GM13977 (cell line): ENCODE measurements at places on chromosomes 4 and X.
A peak's percentile ranks its signal among the peaks of the same experiment; 100 is the strongest.

GRCh38 chr4:71487344-71487920, 148.6 kb downstream of the SLC4A4 start:
- DNase-seq = no peak

- no peak for DNase-seq
Observed at GRCh38 chr4:3781193-3781886, 15.2 kb downstream of the ADRA2C start.

- no peak for DNase-seq
Observed at GRCh38 chr4:25378437-25378743, 1.3 kb downstream of the ANAPC4 start.

DNA sequence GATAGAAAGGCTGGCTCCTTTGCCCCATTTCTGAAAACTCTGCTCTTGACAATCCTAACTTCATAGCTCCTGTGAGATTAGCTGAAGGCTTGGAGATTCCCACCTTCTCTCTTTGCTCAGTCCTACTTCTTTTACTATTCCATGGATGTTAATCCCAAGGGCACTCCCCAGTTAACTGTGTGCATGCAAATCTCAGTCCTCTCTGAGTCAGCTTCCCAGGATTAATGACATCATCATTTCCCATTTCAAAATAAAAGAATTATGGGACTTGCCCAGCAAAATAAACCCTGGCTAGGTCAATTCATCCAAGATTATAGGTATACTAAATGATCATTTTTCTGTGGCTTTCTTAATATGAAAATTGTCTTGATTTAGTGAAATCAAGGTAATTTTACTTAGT, 328.6 kb upstream of the NR3C2 start:
- no peak for DNase-seq

- no peak for DNase-seq
Observed at GRCh38 chr4:142960867-142961644, 115.0 kb upstream of the INPP4B start.

DNA sequence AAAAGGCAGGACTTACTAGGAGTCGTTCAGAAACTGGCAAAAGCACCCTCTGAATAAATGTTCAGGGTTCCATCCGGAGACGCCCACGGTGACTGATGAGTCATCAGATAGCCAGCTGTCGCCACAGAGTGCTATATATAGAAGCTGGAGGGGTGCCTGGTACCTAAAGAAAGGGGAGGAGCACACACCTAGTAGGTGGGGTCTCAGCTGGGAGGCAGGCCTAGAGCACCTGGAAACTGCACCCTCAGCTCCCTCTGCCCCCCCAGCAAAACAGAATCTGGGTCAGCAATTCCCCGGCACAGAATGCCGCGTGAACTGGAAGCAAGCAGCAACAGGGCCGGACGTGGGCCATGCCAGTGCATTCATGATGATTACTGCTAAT, 242.0 kb downstream of the BCOR start:
- peak; percentile 49 for DNase-seq

GRCh38 chr4:68581383-68582338, 5.5 kb upstream of the UGT2B17 start:
- no peak for DNase-seq

- DNase-seq = no peak
Observed at GRCh38 chr4:75841641-75842520, 60.4 kb downstream of the PPEF2 start.

GRCh38 chr4:182973511-182973911, 56.3 kb upstream of the DCTD start:
- no peak for DNase-seq

GRCh38 chrX:46328133-46328532, 217.1 kb downstream of the ZNF674 start:
- no peak for DNase-seq

GRCh38 chr4:152010710-152011079, 249.9 kb upstream of the GATB start:
- DNase-seq = no peak

GRCh38 chrX:150455215-150455608, 92.1 kb downstream of the MAMLD1 start:
- no peak for DNase-seq

- peak; percentile 13 for DNase-seq
Observed at GRCh38 chr4:72302981-72303704, 265.9 kb downstream of the ADAMTS3 start.

DNA sequence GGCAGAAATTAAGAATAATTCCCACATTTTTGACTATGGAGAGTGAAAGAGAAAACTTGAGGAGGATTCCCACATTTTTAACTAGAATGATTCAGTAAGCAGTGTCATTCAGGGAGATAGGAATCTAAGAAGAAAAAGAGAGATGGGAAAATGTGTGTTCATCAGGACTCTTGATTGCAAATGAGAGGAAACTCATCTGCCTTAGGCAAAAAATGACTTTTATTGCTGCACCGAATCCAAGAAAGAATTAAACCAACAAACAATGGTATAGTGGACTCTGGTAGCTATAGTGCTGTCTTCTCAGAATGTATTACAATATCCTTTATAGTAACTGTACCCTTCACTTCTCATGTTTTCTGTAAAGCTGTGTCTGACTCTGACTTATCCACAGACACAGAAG, 15.0 kb upstream of the TMEM144 start:
- DNase-seq = no peak

DNA sequence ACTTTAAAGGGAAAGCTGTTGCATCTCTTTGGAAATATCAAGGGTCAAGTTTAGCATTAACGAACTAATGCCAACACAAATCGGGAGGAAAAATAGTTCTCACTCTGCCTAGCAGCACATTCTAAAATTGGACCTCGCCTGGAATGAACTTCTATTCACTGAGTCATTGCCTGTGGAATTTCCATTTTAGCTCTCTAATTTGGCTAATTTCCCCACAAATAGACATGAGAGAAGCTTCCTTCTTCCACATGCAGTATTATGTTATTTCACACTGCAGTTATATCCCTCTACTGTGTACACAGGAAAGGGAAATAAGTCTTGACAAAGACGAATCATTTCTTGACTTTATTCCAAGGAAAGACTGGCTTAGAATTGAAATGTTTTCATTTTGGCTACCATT, 9.3 kb downstream of the ZXDA start:
- DNase-seq = no peak

DNA sequence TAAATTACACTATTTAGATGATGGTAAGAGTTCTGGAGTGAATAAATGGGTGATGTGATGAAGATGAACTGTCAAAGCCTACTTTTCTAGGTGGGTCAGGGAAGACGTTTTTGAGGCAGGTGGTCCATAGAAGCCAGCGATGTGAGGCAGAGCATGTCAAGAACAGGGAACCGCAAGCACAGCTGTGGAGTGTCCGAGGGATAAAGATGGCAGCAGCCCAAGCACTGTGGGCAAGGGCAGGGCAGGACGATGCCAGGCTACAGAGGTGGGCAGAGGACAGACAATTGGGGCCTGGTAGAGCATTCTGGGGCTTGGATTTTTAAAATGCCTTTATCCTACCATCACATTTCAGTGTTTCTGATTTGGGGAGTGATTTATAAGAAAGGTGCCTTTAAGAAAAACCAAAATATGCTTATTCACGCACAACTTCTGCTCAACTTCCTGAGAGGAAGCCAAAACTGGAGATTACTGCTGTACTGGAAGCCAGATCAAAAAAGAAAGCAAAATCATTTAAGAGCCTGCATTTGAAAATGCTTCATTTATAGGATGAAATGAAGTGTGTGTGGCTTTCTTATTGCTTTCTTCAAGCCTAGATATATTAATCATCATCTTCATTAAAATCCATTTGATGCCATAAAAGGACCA, 119.0 kb upstream of the WDR17 start:
- no peak for DNase-seq

GRCh38 chr4:25310803-25311166, 1.8 kb upstream of the ZCCHC4 start:
- no peak for DNase-seq

GRCh38 chrX:9466124-9466495, 1.3 kb downstream of the TBL1X start:
- no peak for DNase-seq

- no peak for DNase-seq
Observed at GRCh38 chr4:145881989-145882388, 56.6 kb downstream of the ZNF827 start.

GRCh38 chr4:176782191-176782590, 10.5 kb downstream of the VEGFC start:
- DNase-seq = no peak

DNA sequence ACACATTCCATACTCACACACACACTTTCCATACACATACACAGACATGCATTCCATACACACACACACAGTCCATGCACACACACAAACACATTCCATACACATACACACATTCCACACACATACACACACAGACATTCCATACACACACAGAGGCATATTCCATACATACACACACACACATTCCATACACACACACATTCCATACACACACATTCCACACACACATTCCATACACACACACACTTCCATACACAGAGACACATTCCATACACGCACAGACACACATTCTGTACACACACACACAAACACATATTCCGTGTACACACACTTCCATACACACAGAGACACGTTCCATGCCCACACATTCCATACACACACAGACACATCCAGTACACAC, 14.8 kb downstream of the LINC00632 start:
- DNase-seq = no peak

DNA sequence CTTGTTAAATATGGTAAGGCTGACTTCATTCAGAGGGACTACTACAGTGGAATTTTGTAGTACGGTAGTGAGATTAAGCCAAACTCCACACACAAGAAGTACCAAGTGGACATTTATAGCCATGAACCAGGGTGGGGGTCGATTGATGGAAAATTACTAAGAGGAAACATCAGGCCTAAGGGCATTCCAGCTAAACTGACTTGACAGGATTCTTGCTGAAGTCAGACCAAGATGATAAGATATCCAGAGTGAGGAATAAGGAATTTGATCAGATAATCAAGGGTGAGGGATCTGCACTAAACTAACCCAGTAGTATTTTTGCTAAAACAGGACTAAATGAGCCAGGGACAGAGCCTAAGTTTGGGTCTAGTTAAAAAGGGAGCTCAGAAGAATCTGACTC, 597.5 kb downstream of the RPA4 start:
- DNase-seq = no peak

- no peak for DNase-seq
Observed at GRCh38 chr4:158121161-158121579, 51.7 kb downstream of the GASK1B start.

DNA sequence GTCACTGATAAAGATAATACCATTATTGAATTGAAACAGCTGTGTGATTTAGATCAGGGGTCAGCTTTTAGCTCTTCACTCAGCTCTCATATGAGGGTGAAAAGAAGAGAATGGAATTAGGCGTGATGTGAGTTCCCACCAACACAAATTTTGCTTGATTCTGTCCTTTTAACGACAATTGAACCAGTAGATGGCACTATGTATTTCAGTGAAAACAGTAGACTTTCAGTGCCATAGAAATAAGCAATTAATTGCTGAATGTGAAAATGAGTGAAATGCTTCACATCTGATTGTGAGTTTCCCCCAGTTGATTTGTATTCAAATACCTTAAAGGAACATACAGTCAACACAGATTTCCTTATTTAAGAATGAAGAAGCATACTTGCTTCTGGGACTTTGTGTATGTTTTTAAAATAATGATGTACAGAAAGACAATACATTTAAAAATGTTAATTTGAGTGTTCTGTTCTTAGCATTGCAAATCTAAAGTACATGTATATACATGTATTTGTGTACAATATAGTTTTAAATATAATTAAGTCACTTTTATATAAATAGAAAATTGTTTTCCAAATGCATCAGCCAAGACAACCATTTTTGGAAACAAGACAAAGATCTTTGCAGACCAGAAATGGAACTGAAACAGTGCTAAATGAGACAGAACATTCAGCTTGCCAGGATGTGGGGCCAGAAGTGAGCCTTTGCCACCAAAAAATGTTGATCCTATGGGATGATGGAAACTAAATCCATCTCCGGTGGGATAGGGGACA, 178.8 kb downstream of the SNCA start:
- DNase-seq = no peak

DNA sequence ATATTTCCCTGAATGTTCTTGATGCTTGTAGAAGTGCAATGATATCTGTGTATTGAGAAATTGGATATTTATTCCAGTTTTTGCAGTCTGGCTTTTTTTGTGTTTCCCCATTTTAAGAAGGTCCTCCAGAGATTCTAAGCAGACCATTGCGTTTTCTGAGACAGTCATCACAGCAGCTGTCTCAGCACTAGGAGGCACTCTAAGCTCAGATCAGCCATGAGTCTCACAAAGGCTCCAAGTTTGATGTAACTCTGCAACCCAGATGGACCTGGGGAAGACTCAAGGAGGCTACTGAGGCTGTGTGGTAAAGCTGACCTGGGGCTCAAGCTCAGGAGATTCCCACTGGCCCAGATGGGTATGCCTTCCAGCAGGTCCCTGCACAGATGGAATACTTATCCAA, 89.3 kb upstream of the CYLC1 start:
- DNase-seq = no peak

- DNase-seq = no peak
Observed at GRCh38 chr4:30207389-30207788, 512.8 kb upstream of the PCDH7 start.

GRCh38 chrX:153669174-153669890, 4.3 kb downstream of the PNCK start:
- peak; percentile 76 for DNase-seq

DNA sequence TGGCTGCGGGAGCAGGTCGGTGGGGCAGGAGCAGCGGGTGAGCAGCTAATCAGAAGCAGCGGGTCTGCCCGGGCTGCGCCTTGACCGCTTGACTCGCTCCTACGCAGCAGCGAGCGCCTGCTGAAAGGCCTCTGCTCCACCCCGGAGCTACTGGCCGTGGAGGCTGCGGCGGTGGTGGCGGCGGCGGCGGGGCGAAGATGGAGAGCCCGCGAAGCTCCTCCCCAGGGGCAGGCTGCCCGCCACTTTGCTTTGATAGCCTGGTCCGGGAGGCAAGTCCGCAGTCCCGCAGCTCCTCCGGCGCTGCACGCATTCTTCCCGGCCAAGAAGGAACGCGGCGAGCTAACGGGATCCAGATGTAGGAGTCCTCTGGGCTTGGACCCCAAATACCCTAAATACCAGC, 36.7 kb downstream of the PJA1 start:
- DNase-seq = no peak

DNA sequence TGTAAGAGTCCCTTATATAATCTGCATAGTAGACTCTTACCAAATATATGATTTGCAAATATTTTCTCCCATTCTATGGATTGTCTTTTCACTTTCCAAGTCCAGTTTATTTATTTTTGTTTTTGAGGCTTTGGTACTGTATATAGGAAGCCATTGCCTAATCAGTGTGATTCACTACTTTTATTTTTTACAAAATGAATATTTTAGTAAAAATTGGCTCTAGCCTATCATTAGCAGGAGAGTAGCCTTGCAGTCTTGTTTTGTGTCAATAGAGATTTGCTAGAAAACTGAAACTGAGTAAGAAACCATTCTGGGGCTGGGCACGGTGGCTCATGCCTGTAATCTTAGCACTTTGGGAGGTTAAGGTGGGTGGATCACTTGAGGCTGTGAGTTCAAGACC, 199.9 kb upstream of the MAB21L2 start:
- DNase-seq = no peak

GRCh38 chr4:30802622-30803323, 82.6 kb downstream of the PCDH7 start:
- DNase-seq = no peak
